ENCODE measurements at places on chromosomes 11 and 22.
A peak's percentile ranks its signal among the peaks of the same experiment; 100 is the strongest.

GRCh38 chr22:45228401-45228754 lies 12.3 kb downstream of the KIAA0930 start:
- DNase-seq: no peak

DNA sequence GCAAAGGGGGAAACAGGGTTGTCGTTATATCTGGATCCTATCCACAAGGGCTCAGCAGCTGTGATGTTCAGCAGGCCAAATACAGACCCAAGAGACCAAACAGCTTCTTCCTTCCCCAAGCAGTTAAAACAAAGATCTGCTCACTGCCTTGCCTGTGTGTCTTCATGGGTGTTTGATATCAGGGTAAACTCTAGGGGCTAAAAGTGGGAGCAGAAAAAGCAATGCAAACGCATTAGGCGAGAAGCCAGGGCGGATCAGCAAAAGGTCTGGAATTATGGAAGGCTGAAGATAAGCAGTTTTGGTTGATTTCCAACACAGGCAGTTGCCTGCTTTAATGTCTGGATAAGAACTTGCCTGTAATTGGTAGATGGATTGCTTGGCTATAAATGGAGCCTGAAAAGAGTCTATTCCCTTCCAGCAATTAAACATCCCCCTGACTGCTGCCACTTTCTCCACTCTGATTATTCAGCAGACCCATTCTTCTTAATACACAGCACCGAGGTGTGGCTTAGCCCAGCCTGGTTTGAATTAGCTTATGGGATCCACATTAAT lies 126.3 kb downstream of the COMMD9 start:
- peak; percentile 92 for DNase-seq

DNA sequence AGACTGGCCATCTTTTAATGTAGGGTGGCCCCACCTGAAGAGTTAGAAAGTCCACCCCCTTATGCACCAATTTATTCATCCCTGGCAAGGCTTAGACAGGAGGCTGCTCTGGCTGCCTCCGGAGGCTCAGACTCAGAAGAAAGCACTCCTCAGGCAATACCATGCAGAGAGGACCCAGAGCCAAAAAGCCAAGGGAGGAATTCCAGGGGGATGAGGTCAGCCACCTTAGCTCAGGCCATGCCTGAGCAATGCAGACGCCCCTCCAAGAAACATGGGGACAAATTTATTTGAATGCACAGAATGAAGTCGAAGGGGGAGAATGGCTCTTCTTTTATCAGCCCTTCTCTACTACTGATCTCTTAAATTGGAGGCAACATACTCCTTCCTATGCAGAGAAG lies 39.7 kb upstream of the GLYAT start:
- no peak for DNase-seq

GRCh38 chr11:10524471-10524870 lies 16.5 kb downstream of the RNF141 start:
- no peak for DNase-seq

DNA sequence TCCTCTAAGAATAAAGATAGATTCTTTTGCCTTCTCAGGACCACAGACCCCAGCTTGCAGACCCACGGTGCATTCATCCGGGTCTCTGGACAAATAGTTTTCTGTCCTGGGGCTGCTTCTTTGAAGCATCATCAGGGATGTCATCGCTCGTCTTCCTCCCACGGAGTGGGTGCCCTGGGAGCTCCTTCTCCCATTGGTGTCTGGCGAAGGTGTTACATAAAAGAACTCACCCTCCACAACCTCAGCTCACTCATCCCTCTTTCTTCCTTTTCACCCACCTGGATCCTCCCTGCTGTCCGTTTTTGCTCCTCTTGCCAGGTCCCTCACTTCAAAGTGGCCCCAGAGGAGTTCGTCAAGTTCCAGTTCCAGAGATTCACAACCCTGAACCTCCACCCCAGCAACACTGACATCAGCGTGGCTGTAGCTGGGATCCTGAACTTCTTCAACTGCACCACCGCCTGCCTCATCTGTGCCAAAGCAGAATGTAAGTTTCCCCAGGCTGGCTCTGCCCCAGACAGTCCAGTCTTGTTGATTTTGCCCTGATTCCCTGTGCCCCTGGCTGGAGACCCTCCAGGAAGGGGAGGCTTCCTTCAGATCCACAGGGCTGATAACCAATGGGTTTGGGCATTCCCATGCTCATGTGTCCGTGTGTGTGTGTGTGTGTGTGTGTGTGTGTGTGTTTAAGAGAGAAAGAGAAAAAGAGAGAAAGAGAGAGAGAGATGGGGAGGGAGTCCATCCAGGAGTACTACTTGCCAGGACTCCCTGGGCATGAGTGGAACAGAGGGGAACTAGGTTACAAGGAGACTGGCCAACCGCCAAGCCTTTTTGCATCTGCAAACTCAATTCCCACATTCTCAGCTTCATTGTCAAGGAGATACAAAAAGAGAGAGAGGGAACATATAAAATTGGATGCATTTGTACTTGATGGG lies 204.2 kb upstream of the TBCEL start:
- peak; percentile 69 for DNase-seq

DNA sequence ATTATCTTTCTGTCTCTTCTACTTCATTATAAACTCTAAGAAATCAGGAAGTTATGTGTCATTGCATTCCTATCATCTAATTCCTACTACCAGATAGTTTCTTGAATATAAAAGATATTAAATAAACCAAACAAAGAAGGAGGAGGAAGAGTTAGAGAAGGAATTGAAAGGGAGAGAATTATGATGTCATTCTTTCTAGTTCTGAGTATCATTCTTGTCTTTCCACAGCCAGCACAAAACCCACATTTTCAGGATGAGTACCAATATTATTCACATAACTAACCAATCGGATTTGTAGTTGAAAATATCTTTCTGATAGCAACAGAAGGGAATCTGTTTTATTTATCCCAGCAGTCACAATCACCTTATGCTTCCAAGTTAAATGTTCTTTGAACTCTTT lies 13.3 kb downstream of the MS4A13 start:
- no peak for DNase-seq

DNA sequence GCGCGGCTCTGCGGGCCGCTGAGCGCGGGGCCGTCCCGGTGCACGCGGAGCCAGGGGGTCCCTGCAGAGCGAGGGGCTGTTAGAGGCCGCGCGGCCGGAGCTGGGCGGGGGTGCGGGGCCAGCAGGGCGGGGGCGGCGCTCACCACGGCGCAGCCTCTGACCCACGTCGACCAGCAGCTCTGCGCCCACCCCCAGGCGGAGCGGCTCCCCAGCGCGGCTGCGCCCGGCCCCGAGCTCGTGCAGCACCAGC lies 385 bp upstream of the SCO2 start:
- DNase-seq: no peak

GRCh38 chr11:113444502-113445123 lies 30.6 kb downstream of the DRD2 start:
- no peak for DNase-seq

DNA sequence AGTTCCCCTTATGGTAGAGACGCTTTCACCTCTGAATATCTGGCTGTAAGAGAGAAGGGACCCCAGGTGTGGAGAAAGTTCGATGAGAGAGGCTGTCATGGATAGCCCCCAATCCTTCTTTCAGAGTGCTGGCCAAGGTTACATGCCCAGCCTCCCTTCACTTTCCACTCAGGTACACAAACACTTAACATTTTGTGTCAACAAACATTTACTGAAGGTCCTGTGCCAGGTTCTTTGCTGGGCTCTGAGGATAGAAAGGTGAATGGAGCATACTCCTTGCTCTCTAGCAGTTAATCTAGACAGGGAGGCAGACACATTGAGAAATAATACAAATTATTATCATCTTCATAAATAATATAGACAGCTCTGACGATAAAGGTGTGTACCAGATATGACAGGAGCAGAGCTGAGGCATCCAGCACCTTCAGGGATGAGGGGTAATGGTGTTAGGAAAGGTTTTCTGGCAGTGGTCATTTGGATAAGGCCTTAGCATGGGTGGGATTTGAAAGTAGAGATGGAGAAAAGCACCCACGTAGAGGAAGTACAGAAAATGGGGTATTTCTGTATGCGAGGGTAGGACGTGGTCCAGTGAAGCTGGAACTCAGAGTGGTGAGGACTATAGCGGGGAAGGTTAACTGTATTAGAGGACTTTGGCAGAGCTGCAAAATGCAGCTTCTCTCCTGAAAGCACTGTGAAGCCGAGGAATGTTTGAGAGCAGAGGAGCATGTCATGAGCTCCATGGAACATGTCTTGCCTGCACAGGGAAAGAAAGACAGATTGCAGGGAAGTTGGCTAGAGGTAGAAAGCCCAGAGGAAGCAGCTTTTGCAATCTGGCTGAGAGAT lies 19.6 kb downstream of the PPFIBP2 start:
- DNase-seq: no peak

GRCh38 chr22:43923191-43923590 lies 414 bp upstream of the PNPLA3 start:
- no peak for DNase-seq

DNA sequence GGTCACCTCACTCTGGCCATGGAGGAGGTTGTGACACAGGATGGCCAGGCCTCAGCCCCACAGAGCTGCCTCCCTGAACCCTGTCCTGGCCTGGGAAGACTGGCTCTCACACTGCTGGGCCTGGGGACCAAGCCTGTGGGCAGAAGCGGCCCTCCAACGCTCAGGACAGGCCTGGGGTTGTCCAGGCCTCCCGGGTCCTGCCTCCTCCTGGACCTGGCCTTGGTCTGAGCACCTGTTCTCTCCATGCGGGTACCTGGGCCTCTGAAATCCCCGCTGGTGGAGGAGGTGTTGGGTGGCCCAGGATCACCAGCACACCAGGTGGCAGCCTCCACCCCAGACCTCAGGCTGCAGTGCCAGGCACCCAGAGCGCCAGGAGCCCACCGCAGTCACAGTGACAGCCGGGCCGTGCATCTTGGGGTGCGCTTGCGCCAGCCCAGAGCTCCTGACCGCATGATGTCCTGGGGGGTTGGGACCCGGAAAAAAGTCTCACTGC lies 16.1 kb upstream of the PIM3 start:
- DNase-seq: no peak

Data from muscle of leg (tissue), 16 donors.